ENCODE measurements at places on chromosomes 3 and 15.

- no peak for DNase-seq
Observed at GRCh38 chr3:100902572-100902971, 90.6 kb downstream of the ABI3BP start.

- no peak for DNase-seq
Observed at GRCh38 chr3:18246336-18247060, 178.6 kb downstream of the SATB1 start.

GRCh38 chr3:12325586-12326515 is 37.0 kb downstream of the PPARG start:
- DNase-seq: no peak

DNA sequence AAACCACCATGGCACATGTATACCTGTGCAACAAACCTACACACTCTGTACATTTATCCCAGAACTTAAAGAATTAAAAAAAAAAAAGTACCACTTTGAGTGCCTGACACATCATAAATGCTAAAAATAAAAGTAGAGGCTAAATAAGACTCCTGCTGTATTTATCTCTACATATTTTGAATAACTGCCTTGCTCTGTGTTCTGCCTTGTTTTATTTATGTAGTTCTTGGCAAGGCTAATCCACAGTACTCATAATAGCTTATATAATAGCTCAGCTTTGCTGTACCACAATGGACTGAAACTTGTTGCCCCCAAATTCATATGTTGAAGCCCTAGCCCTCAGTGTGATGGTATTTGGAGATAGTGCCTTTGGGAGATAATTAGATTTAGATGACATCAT is 95.4 kb upstream of the ADAMTS9 start:
- DNase-seq: no peak

DNA sequence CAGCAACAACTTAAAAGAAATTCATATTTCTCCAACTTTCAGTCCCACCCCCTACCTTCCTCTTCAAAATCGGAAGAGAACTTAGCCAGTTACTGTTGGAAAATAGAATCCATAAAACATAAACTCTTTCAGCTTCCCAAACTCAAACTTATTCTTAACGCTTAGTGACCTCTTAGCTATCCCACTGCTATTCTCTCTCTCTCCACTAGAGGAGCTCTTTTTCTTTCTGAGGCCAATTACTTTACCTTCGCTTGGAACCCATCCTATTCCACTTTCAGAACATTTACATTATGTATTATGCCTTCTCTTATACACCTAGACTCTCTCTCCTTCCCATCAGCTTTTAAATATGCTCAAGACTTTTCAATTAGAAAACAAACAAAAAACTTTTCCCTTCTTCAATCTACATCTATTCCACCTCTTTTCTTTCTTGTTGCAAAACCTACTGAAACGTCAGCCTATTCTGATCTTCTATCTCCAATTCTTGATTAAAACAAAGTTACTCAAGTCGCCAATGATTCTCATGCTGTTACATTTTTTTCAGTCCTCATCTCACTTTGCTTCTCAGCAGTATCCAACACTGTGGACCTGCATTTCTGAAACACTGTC is 13.4 kb upstream of the GHSR start:
- DNase-seq: peak; percentile 48

- DNase-seq: no peak
Observed at GRCh38 chr3:49769926-49770325, 16.4 kb downstream of the IP6K1 start.

DNA sequence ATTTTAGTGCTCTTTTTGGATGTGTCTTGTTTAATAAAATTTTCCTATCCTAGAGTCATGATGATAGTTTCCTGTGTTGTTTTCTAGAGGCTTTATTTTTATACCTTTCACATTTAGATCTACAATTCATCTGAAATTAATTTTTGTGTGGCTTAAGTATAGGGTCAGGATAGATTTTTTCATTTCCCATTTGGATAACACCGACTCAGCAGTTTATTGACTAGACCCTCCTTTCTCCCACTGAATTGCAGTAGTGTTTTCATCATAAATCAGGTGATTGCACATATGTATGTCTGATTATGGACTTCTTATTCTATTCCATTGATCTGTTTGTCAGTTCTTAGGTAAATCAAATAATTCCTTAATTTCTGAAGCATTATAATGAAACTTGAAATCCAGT is 10.4 kb downstream of the PRR23A start:
- DNase-seq: no peak

Data from K562 (cell line).